ENCODE measurements at places on chromosomes 4 and X.

GRCh38 chr4:139940600-139940999 is 213.4 kb downstream of the MAML3 start:
- DNase-seq, result no peak

GRCh38 chr4:39658756-39659155 is 20.1 kb upstream of the SMIM14 start:
- no peak for DNase-seq

- no peak for DNase-seq
These were observed 533 bp upstream of the SYAP1 start for GRCh38 chrX:16718824-16719333.

DNA sequence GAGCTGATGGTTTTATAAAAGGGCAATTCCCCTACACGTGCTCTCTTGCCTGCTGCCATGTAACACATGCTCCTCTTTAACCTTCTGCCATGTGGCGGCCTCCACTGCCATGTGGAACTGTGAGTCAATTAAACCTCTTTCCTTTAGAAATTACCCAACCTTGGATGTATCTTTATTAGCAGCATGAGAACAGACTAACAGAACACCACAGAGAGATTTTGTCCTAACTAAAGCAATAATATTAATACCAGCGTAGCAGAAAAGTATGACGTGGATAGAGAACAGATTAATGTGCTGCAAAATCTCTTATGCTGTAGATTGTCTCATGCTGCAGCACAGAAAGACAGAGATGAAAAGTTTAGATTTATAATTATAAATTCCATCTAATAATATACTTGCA is 23.1 kb downstream of the AIMP1 start:
- no peak for DNase-seq

DNA sequence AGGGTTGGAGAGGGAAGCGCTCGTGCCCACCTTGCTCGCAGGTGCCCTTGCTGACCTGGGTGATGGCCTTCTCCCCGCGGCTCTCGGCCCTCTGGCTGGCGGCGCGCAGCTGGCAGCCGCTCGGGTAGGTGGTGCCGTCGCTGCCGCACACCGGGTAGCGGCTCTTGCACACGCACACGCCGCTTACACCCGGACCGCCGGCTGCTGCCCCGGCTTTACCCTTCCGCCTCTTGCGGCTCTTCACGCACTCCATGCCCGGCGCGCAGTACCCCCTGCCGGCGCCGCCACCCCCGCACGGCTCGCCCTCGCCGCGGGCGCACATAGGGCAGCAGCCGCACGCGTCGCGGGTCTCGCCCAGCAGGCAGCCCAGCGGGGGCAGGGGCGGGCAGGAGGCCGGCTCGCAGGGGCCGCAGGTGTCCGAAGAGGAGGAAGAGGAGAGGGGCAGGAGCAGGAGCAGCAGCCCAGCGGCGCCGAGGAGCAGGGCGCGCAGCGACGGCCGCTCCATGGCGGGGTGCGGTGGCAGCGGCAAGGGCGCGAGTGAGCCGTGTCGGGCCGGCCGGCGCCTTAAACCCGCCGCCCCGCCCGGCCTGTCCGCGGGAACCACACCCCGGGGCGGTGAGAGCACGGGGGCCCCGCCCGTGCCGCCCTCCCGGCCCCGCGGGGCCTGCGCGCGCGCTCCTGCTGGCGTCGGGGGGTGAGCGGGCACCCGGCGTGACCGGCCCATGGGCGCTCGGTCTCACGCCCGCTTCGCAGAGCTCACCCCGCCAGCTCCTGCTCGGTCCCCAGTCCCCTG is at the start of gene IGFBP7:
Gene IGFBP7, minus strand, starts transcription at position 539 of the 793 bp plus-strand sequence. Its CDS starts 34 bp downstream, at position 505.
- no peak for DNase-seq

GRCh38 chr4:94757192-94758140 is at the start of gene BMPR1B:
Gene BMPR1B (plus strand): TSS chr4:94757955. CDS start chr4:95104425, 346,470 bp downstream.
- DNase-seq, result no peak

DNA sequence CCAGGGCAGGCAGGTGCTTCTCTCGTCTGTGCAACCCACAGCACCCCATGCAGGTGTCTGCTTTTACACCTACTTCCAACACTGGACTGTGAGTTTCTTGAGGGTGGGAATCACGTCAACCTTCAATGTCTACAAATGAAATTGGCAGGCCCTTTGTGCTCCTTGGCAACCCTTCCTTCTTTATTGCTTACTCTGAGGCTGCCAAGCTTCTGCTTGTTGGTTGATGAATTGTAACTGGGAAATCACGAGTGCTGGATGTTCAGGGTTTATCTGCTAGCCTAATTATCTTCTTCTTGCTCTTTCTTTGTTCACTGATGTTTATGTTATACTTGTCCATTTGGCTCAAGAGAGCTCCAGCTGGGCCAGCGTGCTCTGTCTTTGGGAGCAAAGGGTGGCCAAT is 2.5 kb upstream of the DGAT2L6 start:
- no peak for DNase-seq

All from Panc1 (cell line).